ENCODE measurements at places on chromosomes 2 and 18.

DNA sequence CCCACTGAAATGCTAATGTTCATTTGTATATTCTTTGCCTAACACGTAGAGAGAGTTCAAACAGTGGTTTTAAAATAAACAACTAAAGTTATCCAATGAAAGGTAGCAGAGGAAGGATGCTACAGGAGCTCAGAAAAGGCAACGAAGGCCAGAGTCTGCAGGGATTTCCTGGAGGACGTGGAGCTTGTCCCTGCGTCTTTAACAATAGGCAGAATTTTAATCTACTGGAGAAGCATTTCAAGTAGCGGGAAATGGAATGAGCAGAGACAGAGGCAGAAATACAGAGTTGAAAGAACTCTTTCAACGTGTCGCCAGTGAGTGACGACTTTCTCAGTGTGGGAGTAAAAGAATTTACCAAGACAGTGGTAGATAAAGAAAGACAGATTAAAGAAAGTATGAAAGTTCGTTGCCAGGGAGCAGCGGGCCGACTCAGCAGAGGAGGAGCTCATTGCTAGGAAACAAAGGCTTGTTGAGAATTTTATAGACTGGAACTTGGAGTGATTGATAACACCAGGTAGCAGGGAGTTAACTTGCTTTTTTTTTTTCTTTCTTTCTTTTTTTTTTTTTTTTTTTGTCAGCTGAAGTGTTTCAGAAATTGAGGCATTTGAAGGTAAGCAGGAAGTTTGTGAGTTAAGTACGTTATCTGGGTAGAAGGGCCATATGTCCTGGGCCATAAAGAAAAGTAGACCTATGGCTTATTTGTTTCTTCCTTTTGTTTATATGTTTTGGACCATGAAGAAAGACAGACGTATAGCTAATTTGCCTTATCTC lies 625 bp upstream of the NBAS start:
- DNase-seq = no peak

GRCh38 chr2:176999301-176999700 lies 213.3 kb upstream of the HNRNPA3 start:
- no peak for DNase-seq

DNA sequence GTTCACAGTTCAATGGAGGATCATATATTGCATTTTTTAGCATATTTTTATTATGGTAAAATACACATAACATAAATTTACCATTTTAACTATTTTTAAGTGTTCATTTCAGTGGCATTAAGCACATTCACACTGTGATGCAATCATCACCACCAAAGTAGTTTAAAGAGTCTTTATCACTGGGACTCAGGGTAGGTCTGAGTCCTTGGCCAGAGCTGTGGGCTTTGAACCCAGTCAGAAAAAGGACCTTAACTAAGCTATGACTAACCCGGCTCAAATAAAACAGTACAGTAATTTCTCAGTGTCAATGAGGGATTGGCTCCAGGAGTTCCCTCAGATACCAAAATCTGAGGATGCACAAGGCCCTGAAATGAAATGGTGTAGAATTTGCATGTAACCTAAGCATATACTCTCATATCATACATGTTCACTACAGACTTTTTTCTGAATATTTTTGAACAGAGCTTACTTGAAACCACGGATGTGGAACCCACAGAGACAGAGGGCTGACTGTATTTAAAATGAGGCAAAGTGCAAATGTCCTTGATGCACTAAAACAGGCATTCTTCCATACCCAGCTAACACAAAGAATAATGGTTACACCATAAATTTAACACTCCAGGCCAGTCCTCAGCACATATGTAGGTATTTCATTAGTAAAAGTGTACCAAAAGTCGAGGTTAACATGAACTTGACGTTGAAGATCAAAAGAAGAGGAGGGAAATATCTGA lies 246.2 kb downstream of the LNPK start:
- no peak for DNase-seq

- DNase-seq = no peak
Measured at GRCh38 chr2:83017366-83018090, 1441.6 kb downstream of the SUCLG1 start.

- DNase-seq = peak; percentile 65
Measured at GRCh38 chr18:13120983-13121441, 97.5 kb upstream of the LDLRAD4 start.

GRCh38 chr2:134320930-134321329 lies 67.1 kb downstream of the MGAT5 start:
- no peak for DNase-seq

DNA sequence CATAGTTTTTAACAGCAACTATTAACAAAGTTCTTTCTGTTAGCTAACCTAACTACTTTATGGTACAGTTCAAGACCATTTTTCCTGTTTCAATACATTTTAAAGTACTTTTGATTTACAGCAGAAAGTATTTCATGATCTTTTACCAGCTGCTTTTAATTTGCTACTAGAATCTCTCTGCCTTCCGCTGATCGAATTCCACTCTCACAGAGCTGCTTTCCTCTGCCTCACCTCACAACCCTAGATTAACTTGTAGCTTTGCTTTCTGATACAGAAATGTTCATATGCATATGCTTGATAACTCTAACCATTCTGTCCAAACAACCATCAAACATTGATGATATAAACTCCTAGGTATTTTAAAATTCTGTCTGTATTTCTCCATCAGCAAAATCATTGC lies 463.2 kb upstream of the ZEB2 start:
- no peak for DNase-seq

DNA sequence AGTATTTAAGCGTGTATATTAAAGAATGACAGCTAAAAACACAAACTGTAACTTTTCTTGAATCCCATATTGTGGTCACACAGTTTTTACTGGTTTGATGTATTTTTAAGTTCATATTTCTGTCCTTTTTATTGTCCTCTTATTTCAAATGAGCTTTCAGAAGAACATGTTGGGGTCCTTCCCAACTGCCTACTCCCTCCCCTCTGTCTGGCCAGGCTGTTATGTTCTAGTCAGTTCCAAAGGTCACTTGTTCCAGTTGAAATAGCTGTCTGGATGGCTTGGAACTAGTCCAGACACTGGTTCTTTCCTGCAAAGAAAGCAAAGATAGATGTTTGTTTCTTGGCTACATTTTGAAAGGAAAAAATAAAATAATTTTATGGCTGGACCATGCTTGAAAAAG lies 306.9 kb downstream of the GULP1 start:
- no peak for DNase-seq

DNA sequence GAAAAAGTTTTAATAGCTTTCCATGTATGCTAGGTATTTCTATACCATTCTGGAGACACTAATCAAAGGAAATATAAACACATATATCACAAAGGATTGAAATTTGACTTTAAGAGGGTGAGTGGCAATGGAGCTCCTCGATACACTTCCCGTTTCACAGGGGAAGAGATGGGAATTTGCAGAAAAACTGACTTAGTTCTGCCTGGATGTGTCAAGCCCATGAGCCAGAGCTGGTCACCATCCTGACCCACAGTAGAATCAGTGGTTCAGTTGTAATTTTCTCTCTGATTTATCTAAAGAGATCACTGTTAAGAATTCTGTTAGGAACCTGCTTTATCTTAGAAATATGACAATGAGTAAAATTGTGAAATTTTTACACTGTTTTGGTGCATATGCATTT lies 34.2 kb downstream of the PLCL1 start:
- DNase-seq = no peak

- DNase-seq = peak; percentile 49
Measured at GRCh38 chr2:158204741-158205165, 103.1 kb downstream of the UPP2 start.

DNA sequence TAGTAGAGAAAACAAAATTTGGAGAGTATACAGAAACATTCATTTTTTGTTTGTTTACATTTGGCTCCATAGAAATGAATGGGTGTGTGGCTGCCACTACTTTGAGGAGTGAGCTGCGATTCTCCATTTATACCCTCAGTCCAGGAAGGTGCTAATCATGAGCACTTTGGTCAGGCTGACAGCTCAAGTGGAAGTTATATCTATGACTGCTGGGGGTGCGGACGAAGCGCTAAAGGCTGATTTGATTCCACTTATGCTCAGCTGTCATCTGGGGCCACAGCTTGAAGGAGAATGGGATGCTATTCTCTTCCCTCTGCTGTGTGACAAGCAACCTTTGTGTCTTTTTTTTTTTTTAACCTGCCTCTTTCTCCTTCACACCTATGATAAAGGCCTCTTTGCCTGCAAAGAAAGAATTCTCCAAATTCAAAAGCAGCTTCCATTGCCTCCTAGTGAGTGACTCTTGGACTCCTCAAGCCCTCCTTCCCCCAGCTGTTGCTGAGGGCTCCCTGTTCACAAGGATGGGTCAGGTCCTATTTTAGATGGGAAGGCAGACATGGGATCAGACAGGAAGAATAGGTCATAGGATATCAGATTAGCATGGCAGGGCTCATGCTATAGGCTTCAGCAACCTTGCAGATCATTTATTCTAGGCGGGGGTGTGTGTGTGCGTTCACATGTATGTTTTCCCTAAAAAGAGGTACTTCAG lies 201.6 kb downstream of the SETBP1 start:
- DNase-seq = no peak

GRCh38 chr18:8424481-8424880 lies 184.8 kb upstream of the RAB12 start:
- no peak for DNase-seq

DNA sequence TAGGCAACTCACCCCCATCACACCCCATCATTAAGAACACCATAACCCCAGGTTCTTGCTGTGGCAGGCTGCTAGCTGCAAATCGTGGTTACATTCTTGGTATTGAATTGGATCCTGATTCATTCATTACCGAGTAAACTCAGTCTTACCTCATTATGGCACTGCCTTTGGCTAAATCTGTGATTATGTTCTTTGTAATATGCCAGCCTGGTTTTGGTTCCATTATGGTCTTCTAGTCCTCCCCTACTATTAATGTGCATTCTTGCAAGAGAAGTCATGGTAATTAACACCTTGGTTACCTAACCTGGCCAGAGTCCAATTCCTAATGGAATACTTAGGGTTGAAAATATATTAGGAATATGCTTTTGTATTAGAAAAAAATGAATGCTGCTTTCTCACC lies 258.9 kb upstream of the APCDD1 start:
- DNase-seq = no peak
